ENCODE measurements at places on chromosomes 16 and 17. TPM values are rescaled to one million over a fixed set of nuclear protein-coding genes. Genes with fewer than 3 reads are reported as not detected.

TBX2 gene
- total RNA-seq: 7.7 TPM

CLEC19A gene
- not detected for total RNA-seq

HNF1B gene
- not detected for total RNA-seq

CD7 gene
- total RNA-seq: 1.4 TPM

KPNB1 gene
- total RNA-seq: 230 TPM

KRT17 gene
- total RNA-seq: 2.4 TPM

ZNF469 gene
- 1.5 TPM for total RNA-seq

CALB2 gene
- total RNA-seq: 0.94 TPM

Data from myocyte (in vitro differentiated cells).